ENCODE measurements at places on chromosomes 11 and 22.

- no peak for DNase-seq
Observed at GRCh38 chr11:40987776-40988435, 471.5 kb downstream of the LRRC4C start.

- no peak for DNase-seq
Observed at GRCh38 chr11:133762538-133762937, 82.8 kb downstream of the SPATA19 start.

GRCh38 chr22:32352681-32353080, 5.0 kb upstream of the RFPL3 start:
- peak; percentile 6 for DNase-seq

- no peak for DNase-seq
Observed at GRCh38 chr22:31230155-31230870, 18.2 kb downstream of the LIMK2 start.

DNA sequence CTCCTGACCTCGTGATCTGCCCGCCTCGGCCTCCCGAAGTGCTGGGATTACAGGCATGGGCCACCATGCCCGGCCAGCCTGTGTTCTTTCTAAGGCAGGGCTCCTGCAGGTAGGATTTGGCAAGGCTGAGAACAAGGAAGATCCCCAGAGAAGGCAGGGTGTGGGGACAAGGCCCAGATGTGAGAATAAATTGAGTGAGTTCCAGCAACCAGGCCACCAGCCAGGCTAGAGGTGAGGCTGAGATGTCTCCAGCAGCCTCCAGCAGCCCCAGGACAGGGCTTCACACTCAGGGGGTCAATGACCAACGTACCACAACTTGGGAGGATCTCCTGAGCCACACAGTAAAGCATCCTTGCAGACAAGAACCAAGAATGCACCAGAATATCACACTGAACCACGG, 75.1 kb downstream of the BUD13 start:
- no peak for DNase-seq

DNA sequence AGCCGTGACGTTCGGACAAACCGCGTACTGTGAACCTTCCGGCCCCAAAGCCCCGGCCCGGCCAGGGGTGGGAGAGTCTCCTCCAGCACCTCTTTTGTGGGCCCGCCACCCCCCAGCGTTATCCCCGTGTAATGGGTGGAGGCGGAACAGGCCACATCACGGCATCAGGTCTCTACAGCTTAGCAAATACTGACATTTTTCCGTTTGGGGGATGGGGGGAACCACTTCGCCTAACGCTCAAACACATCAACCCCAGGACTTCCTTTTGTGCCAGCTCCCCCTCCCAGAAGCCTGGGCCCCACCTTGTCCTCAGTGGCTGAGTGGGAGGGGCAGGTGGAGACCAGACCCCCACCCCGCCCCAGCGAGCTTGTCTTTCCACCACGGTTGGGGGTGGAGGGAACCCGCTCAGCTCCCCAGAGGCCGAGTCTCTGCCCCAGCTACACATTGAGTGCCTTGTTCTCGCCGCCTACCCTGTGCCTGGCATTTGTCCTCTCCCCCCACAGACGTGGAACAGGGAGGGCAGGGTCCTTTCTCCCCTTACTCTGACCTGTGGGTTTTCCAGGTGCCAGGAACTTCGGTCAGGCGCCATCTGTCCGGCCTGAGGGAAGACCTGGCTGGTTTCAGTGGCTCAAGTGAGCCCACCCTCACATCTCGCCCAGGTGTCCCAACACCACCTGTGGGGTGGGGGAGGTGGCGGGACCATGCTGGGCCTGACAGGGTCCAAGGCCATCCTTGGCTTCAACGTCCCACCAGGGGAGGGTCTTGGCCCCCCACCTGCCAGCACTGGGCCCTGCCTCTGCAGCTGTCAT, 29.6 kb downstream of the SBF1 start:
- DNase-seq, result no peak

DNA sequence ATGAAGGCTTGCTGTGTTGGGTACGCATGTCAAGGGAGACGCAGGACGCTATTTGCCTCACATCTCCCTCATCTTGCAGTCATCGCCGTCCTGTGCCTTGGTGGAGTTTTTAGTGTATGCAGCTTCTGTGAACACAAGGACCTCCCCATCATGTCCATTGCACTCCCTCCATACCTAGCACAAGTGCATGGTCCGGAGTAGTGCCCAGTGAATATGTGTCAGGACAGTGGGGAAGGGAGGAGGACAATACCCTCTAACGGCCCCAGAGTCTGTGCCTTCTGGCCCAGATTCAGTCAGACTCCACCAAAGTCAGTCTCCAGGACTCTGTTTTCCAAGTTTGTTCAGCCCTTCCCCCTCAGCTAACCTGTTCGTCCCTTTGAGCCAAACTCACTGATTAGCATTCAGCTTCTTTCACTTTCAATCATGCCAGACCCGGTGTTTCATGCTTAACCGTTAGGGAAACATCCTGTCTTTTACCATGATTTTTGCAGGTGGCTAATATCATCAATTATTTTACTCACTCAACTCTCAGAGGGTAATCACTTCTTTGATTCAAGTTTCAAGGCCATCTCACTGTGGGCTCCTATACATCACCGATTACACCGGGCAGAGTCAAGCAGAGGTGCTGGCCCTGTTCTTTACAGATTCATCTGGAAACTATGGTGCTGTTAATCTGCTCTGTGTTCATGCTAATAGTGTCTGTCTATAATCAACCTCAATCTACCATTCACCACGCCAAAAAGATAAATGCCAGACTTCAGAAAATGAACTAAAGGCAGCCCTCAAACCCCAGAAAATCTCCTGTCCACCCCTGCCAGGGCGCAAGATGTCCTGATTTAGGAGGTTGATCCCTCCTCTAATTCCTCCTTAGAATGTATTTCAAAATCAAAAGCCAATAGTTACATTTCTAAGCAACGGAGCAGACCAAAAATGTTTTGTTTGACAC, 156.5 kb downstream of the RRAS2 start:
- no peak for DNase-seq

GRCh38 chr11:1532606-1533341, 39.3 kb downstream of the DUSP8 start:
- DNase-seq, result no peak
